ENCODE measurements at places on chromosomes 3 and 15. TPM values are rescaled to one million over a fixed set of nuclear protein-coding genes. Genes with fewer than 3 reads are reported as not detected.

DNA sequence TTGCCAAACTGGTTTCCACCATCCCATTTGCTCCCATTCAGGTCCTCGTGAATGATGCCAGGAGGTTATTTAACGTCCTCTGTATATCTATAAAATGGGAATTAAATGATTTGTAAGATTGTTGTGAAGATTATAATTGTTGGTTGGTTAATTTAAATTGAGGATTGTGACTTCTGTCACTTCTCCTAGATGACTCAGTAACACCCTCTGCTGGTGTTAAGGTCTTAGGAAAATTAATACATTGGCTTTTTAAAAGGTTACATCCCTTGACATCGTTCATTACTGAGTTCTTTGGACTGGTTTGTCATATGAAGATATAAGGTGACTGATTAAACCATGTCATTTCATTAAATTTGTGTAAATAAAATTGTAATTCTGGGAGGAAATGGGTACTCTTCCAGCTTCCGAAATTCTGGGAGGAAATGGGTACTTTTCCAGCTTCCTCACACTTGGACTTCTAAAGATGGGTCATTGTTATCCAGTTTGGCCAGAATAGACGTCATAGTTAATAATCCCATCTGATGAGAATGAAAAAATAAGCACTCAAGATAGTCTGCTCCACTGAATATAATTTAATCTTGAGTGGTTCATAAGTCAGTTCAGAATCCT is 33.3 kb upstream of the PAQR5 start:
- H3K4me3 ChIP-seq: no peak overlapping the region
- no peaks in the 10 kb centered on the region for H3K36me3 ChIP-seq

HEMK1 gene
- total RNA-seq: 28.8 TPM

LRRC2 gene
- 9.3 TPM for total RNA-seq

VILL gene
- 12.9 TPM for total RNA-seq

EXOG gene
- total RNA-seq: 7.7 TPM

GRCh38 chr3:143970773-143971358 is 757 bp upstream of the DIPK2A start:
- DNase-seq: peak; percentile 50
- H3K27ac ChIP-seq: peak overlapping the region; percentile 98
- H3K4me1 ChIP-seq: no peaks in the 10 kb centered on the region
- H3K36me3 ChIP-seq: no peaks in the 10 kb centered on the region

DNA sequence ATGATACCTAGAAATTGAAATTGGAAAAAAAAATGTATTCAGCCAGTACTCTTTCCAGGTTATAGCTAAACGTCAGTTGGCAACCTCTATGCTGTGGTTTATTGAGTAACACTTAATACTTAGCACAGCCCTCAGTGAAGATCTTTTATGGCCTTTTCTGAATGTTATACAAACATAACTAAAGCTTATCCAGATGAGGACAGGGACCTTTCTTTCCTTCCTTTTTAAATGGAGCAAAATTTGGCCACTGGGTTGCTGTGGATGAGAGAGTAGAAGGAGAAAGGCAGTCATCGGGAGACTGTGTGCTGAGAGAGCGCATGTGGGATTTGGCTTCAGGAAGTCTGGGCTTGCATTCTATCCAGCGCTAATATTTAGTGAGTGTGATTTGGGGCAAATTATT is 36.1 kb downstream of the IGF1R start:
- DNase-seq: no peak
- H3K27ac ChIP-seq: no peak overlapping the region
- H3K4me3 ChIP-seq: no peak overlapping the region
- H3K27me3 ChIP-seq: no peaks in the 10 kb centered on the region

- no peak for DNase-seq
- H3K36me3 ChIP-seq: no peaks in the 10 kb centered on the region
- peak overlapping the region; percentile 54 for H3K27ac ChIP-seq
- no peaks in the 10 kb centered on the region for H3K27me3 ChIP-seq
Observed at GRCh38 chr3:185658504-185658912, 72.4 kb downstream of the SENP2 start.

BOC gene
- total RNA-seq: 36.5 TPM

GRCh38 chr15:38782156-38782555 is 217.5 kb upstream of the RASGRP1 start:
- DNase-seq: no peak
- no peaks in the 10 kb centered on the region for H3K36me3 ChIP-seq
- H3K4me1 ChIP-seq: no peaks in the 10 kb centered on the region
- no peaks in the 10 kb centered on the region for H3K27me3 ChIP-seq
- no peak overlapping the region for H3K4me3 ChIP-seq

GRCh38 chr3:146130881-146131371 is 30.1 kb downstream of the PLOD2 start:
- H3K36me3 ChIP-seq: no peaks in the 10 kb centered on the region
- DNase-seq: no peak
- no peak overlapping the region for H3K4me3 ChIP-seq
- H3K27me3 ChIP-seq: no peaks in the 10 kb centered on the region
- peaks cover 7% of the 10 kb centered on the region for H3K4me1 ChIP-seq
- no peak overlapping the region for H3K27ac ChIP-seq

GRCh38 chr15:48962662-48963523 is 826 bp downstream of the SHC4 start:
- peak overlapping the region; percentile 27 for H3K4me3 ChIP-seq
- H3K27me3 ChIP-seq: no peaks in the 10 kb centered on the region
- no peaks in the 10 kb centered on the region for H3K36me3 ChIP-seq

KLHL6 gene
- 0.60 TPM for total RNA-seq

- no peak for DNase-seq
- H3K36me3 ChIP-seq: no peaks in the 10 kb centered on the region
- no peak overlapping the region for H3K4me3 ChIP-seq
- peaks cover 6% of the 10 kb centered on the region for H3K4me1 ChIP-seq
Observed at GRCh38 chr15:35061825-35062737, 23.0 kb downstream of the NANOGP8 start.

DNA sequence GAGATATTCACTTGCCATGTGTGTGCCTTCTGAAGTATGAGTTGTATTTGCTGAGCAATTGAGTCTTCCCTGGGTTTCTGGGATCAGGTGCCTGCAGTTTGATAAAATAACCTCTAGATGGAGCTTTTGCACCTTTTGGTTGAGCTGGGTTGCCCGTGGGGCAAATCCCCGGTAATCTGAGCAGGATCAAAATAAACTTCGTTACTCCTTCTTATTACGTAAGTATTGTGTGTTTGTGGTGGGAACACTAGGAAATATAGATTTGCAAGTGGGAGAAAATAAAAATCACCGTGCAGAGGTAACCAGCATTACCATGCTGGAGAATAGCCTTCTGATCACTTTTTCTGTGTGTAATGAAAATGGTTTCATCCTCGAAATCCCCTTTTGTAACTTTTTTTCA is 277.4 kb upstream of the NR2E3 start:
- DNase-seq: no peak
- no peaks in the 10 kb centered on the region for H3K4me1 ChIP-seq
- H3K36me3 ChIP-seq: no peaks in the 10 kb centered on the region

GRCh38 chr3:46660543-46661523 is 32.6 kb downstream of the ALS2CL start:
- no peaks in the 10 kb centered on the region for H3K36me3 ChIP-seq
- no peaks in the 10 kb centered on the region for H3K27me3 ChIP-seq
- peaks cover 7% of the 10 kb centered on the region for H3K4me1 ChIP-seq

GRCh38 chr3:49279376-49279775 is 2.3 kb upstream of the C3orf62 start:
- no peak for DNase-seq
- peaks cover 11% of the 10 kb centered on the region for H3K4me1 ChIP-seq
- H3K27ac ChIP-seq: no peak overlapping the region
- no peak overlapping the region for H3K4me3 ChIP-seq

DNA sequence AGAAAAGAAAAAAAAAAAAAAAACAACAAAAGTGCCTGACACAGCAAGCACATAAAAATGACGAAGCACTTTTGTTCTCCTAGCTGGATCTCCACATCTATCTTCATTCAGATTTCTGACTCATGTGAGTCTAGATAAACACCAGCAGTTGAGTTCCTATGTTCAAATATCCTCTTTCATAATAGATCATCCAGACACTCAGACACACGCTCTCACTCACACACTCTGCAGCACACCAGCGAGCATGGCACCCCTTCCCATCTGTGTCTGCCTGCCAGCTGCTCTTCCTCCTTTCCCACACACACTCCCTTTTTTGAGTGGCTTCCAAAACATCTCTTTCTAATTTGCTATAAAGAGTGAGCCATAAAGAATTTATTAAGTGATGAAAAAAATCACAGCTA is 19.8 kb upstream of the CELF6 start:
- H3K27ac ChIP-seq: no peak overlapping the region
- H3K27me3 ChIP-seq: no peaks in the 10 kb centered on the region
- H3K36me3 ChIP-seq: no peaks in the 10 kb centered on the region
- DNase-seq: no peak

DNA sequence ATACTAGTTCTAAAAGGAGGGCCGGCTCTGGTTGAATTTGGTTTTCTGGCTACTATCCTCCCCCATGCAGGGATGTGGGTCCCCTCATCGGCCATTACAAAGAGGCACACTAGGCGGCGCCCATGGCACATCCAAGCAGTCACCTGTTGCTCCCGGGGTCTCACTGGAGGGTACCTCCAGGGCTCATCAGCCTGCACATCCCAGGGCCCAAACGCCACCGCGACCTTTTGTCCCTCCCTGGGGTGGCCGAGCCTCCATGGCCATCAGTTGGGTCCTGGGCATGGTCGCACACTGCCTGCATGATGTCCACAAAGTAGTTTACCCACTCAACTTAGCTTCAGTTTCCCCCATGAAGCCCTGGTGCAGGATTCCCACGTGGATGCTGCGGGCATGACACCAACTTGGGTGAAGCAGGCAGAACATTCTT is 28.3 kb downstream of the IDH3A start:
- peaks cover 1% of the 10 kb centered on the region for H3K4me1 ChIP-seq
- H3K27ac ChIP-seq: no peak overlapping the region
- no peak overlapping the region for H3K4me3 ChIP-seq
- H3K36me3 ChIP-seq: no peaks in the 10 kb centered on the region
- H3K27me3 ChIP-seq: no peaks in the 10 kb centered on the region
- no peak for DNase-seq

- no peaks in the 10 kb centered on the region for H3K27me3 ChIP-seq
- no peak overlapping the region for H3K4me3 ChIP-seq
- H3K36me3 ChIP-seq: no peaks in the 10 kb centered on the region
- DNase-seq: no peak
Observed at GRCh38 chr3:12716605-12717151, 42.4 kb downstream of the TMEM40 start.

DNA sequence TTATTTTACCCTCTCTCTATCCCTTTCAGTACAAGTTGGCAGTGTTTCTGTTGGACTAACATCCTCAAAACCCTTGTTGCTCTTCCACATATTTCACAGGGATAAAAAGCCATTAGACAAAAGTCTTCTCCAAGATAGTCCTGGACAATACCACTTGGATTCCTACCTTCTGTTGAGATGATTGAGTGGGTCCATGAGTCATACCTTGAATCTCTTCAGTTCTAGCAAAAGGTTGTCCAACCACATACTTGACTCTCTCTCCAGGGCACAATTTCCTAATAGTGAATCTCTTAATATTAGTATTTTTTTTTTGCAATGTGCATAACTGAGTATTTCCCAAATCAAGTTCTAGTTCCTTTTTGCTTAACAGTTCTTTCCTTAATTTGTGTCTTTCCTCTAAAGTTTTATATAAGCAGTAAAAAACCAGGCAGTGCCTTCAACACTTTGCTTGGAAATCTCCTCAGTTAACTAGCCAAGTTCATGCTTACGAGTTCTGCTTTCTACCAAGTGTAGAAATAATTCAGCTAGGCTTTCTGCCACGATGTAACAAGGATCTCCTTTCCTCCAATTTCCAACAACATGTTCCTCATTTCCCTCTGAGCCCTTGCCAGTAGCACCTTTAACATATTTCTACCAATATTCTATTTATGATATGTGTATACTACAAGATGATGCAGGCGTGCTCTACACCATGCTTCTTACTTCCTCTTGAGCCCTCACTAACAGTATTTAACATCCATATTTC is 68.3 kb upstream of the NEO1 start:
- no peaks in the 10 kb centered on the region for H3K36me3 ChIP-seq
- no peak for DNase-seq
- no peak overlapping the region for H3K4me3 ChIP-seq
- no peak overlapping the region for H3K27ac ChIP-seq
- no peaks in the 10 kb centered on the region for H3K27me3 ChIP-seq

- H3K27me3 ChIP-seq: no peaks in the 10 kb centered on the region
- peaks cover 7% of the 10 kb centered on the region for H3K4me1 ChIP-seq
- no peaks in the 10 kb centered on the region for H3K36me3 ChIP-seq
- DNase-seq: no peak
- H3K4me3 ChIP-seq: no peak overlapping the region
- no peak overlapping the region for H3K27ac ChIP-seq
Observed at GRCh38 chr15:52801748-52802085, 11.6 kb upstream of the ONECUT1 start.

MCTP2 gene
- 5.7 TPM for total RNA-seq

DNA sequence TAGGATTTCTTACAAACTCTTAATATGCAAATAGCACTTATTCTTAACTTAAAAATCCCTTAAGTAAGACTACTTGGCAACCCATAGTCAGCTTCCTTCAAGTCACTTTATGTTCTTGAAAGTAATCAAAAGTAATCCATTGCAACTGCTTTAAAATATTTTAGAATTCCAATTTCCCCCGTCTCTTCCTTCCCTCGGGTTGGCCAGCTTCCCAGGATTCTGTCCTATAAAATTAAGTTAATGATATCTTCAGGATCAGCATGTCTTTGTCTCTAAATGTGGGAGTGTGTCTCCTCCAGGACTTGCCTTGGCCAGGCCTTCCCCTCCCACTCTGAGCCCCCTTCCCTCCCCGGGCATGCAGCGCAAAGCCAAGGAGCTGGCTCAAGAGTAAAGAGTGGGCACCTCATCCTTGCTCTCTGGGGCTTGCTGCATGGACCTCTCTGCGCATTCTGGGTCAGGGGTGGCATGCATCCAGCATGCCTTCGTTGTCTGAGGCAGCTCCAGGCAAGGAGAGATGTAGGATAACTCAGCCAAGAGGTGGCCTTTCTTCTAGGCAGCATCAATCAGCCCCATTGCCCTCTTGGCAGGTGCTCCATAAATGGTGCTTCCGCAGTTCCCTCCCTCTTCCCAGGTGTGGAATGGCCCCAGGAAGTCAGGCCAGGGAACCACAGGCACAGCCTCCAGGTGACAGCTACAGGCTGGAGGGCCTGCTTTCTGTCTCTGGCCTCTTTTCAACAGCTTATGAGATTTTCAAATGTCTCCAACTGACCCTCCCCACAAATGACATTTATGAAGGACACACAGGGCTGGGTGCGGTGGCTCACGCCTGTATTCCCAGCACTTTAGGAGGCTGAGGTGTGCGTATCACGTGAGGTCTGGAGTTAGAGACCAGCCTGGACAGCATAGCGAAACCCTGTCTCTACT is 108.7 kb upstream of the ALDH1A3 start:
- no peak overlapping the region for H3K4me3 ChIP-seq
- H3K4me1 ChIP-seq: no peaks in the 10 kb centered on the region
- no peak overlapping the region for H3K27ac ChIP-seq
- no peaks in the 10 kb centered on the region for H3K27me3 ChIP-seq
- no peak for DNase-seq

- H3K27me3 ChIP-seq: no peaks in the 10 kb centered on the region
- H3K4me1 ChIP-seq: peaks cover 4% of the 10 kb centered on the region
- no peak overlapping the region for H3K4me3 ChIP-seq
- no peak overlapping the region for H3K27ac ChIP-seq
- DNase-seq: no peak
Observed at GRCh38 chr15:43100971-43101370, 4.9 kb downstream of the UBR1 start.
